Prostate gland (tissue), 2 donors: ENCODE measurements at places on chromosomes 1 and 21.
A peak's percentile ranks its signal among the peaks of the same experiment; 100 is the strongest.

DNA sequence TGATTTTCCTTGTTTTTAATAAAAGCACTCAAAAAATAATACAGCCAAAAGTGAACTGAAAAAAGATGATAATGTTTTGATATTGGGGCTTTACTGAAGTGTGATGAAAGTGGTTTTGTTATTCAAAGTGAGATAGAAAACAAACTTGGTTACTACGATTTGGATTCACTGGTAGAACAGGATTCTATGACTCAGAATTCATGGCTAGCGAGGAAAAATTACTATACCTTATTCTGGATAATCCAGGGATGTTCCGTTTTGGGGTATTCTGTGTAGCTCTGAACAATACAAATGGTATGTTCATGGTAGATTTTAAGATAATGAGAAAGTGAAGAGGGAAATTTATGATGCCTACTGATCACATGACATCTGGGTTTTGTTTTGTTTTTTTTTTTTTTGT lies 117.7 kb downstream of the NRDC start:
- no peaks in the 10 kb centered on the region for H3K36me3 ChIP-seq
- no peaks in the 10 kb centered on the region for H3K27me3 ChIP-seq
- no peaks in the 10 kb centered on the region for H3K4me1 ChIP-seq
- DNase-seq = no peak

GRCh38 chr1:91513160-91513559 lies 12.5 kb downstream of the CDC7 start:
- no peak overlapping the region for H3K4me3 ChIP-seq
- H3K27ac ChIP-seq = no peak overlapping the region
- no peaks in the 10 kb centered on the region for H3K4me1 ChIP-seq
- DNase-seq = no peak

GRCh38 chr1:6246497-6247467 lies 2.8 kb downstream of the HES3 start:
- no peak overlapping the region for H3K27ac ChIP-seq
- peak; percentile 67 for DNase-seq
- no peaks in the 10 kb centered on the region for H3K36me3 ChIP-seq
- no peak overlapping the region for H3K4me3 ChIP-seq

DNA sequence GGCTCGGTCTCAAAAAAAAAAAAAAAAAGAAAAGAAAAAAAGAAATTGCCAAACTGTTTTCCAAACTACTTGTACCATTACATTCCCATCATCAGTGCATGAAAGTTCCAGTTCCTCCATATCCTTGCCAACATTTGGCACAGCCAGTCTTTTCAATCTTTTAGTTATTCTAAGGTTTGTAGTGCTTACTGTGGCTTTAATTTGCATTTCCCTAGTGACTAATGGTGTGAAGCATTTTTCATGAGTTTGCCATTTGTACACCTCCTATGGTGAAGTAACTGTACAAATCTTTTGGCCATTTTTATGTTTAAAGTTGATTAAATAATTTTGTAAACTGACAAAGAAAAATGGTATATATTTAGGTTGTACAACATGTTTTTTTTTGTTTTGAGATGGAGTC lies 70.7 kb downstream of the DEGS1 start:
- no peaks in the 10 kb centered on the region for H3K36me3 ChIP-seq
- H3K4me3 ChIP-seq = no peak overlapping the region
- no peak overlapping the region for H3K27ac ChIP-seq
- H3K27me3 ChIP-seq = no peaks in the 10 kb centered on the region
- no peaks in the 10 kb centered on the region for H3K4me1 ChIP-seq
- no peak for DNase-seq

- no peaks in the 10 kb centered on the region for H3K4me1 ChIP-seq
- H3K4me3 ChIP-seq = no peak overlapping the region
- no peak overlapping the region for H3K27ac ChIP-seq
- no peaks in the 10 kb centered on the region for H3K27me3 ChIP-seq
- no peak for DNase-seq
- peaks cover 3% of the 10 kb centered on the region for H3K36me3 ChIP-seq
These were observed 12.4 kb downstream of the HYI start for GRCh38 chr1:43441166-43441893.

DNA sequence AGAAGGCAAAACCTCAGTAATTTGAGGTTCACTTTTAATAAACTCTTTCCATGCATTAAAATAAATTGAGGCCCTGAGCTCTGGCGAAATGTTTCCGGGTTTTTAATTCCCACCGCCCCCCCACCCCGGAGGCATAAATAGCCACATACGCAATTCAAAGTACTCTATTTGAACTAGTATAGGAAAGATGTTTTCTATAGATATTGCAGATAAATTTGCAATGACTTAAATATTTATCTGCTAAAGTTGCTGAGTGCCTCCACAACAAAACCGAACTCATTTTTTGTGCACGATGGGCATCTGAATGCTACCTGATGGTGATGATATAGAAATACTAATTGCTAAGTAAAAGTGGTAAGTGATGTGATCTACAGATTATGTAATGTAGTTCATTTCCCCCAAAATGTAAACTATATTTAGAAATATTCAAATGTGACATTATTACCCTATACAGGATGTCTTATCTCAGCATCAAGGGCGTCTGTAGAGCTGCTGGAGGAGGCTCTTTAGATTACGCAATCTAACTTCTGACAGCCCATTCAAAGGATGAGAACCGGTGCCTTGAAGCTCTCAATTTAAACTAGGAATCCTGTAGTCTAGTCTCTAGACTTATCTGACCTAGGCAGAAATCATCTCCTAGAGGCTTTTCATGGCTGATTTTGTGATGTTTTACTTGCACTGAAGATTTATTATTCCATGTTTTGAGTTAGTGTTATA lies 8.5 kb downstream of the IRF2BP2 start:
- DNase-seq = no peak
- no peaks in the 10 kb centered on the region for H3K36me3 ChIP-seq
- peak overlapping the region; percentile 100 for H3K27ac ChIP-seq
- H3K27me3 ChIP-seq = no peaks in the 10 kb centered on the region
- no peak overlapping the region for H3K4me3 ChIP-seq
- H3K4me1 ChIP-seq = peaks cover 7% of the 10 kb centered on the region
